Non-pigmented ciliary epithelial cell (primary cell): ENCODE measurements at places on chromosomes 13 and 19.

- no peak for DNase-seq
Observed at GRCh38 chr13:112231451-112232083, 144.6 kb upstream of the SPACA7 start.

DNA sequence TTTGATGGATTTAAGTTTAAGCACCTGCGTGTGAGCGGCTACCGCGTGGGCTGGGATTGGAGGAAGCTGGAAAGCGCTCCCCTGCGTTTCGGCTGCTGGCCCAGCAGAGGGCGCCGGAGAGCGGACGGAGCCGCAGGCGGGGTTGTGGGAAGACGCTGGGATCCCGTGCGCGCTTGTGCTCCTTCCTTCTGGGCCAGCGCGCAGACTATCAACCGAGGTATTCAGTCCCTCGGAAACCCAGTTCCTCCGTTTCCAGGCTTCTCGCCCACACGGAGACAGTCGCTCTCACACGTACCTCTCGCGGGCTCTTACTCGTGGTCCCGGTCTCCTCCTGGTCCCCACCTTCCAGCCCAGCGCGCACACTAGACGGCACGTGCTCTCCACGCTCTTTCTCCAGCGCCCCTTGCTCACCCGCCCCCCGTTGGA lies 28.8 kb downstream of the EPN1 start:
- DNase-seq, result no peak

- DNase-seq, result no peak
Observed at GRCh38 chr13:48977286-48977625, 1.5 kb downstream of the FNDC3A start.

DNA sequence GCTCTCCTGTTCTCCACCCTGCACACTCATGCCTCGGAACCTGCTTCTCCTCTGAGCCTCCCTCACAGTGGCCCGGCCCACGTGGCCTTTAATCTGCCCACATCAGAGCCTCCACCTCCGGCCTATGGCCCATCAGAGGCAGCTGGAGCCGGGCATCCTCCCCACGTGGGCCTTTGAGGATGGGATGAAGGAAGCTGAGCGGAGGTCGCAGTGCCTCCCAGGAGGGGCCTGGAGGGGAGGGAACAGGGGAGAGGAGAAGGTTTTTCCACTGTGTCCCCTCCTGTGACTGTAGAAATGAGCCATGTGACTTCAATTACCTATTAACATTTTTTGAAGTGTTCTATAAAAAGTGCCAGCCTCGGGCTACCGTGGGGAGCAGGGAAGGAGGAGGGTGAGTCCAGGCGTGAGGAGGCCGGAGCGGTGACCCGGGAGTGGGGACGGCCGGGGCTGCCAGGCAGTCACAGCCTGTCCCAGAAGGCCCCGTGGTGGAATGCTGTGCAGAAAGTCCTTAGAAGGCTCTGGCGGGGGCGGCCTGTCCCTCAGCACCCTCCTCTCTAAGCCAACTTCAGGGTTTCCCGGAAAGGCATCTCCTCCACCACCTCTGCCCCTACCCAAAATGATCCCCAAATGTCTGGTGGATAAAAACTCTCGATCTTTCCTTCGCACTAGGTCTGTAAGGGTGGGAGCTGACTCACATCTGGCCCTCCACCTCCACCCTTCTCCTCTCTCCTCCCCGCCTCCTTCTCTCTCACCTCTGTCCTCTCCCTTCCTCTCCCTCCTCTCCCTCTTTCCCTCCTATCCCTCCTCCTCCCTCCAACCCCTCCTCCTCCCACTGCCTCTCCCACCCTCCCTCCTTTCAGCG lies 24.8 kb upstream of the SLC1A5 start:
- no peak for DNase-seq

- no peak for DNase-seq
Observed at GRCh38 chr19:31335716-31336115, 13.5 kb downstream of the TSHZ3 start.

GRCh38 chr19:40245506-40246128 lies 19.1 kb upstream of the CCNP start:
- no peak for DNase-seq

GRCh38 chr13:45654633-45655349 lies 39.3 kb upstream of the ERICH6B start:
- no peak for DNase-seq

DNA sequence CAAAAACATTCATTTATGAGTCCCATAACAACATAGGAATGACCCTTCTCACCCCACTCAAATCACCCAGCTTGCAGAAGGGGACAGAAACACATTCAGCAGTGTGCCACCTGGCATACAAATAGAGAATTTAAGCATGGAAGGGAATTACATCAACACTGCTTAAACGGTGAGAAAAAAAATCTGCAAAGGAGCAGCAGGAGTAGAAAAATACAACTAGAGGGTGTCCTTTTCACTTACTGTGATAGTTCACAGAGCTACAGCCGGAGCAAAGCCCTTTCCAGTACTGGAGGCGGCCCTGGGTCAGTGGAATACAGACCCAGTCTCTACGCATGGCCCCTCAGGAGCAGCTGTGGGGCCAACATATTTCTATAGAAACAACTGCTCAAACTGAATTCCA lies 764.3 kb upstream of the ARGLU1 start:
- DNase-seq, result no peak

GRCh38 chr13:31174018-31174417 lies 12.3 kb upstream of the HSPH1 start:
- DNase-seq, result no peak

- DNase-seq, result no peak
Observed at GRCh38 chr19:18613589-18614234, 1.0 kb downstream of the TMEM59L start.

- DNase-seq, result no peak
Observed at GRCh38 chr19:35811317-35812219, 1.1 kb downstream of the PRODH2 start.

DNA sequence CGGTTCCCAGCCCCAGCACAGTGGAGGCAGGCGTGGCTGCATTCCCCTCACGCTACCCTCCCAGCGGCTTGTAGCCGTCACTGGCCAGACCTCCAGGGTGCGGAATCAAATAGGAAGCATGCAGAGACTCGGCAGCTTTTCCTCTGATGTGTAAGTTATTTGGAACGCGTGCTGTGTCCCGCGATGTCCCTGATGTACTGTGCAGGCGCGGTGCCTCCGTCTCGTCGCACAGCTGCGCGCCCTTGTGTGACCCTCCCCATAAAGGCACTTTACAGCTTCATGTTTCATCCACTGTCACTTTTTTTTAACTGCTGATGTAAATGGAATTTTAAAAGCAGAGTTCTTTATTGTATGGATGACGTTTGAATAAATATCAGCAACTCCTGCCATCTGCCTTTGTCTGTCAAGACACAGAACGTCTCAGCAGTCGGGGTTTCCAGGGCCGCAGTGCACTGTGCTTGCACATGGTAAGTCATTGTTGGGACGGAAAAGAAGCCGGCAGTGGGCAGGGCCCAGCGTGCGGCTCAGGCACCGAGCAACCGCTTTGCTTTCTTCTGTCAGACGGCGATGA lies 7.3 kb upstream of the F7 start:
- no peak for DNase-seq

GRCh38 chr13:51624695-51625345 lies 40.6 kb downstream of the WDFY2 start:
- DNase-seq, result no peak

DNA sequence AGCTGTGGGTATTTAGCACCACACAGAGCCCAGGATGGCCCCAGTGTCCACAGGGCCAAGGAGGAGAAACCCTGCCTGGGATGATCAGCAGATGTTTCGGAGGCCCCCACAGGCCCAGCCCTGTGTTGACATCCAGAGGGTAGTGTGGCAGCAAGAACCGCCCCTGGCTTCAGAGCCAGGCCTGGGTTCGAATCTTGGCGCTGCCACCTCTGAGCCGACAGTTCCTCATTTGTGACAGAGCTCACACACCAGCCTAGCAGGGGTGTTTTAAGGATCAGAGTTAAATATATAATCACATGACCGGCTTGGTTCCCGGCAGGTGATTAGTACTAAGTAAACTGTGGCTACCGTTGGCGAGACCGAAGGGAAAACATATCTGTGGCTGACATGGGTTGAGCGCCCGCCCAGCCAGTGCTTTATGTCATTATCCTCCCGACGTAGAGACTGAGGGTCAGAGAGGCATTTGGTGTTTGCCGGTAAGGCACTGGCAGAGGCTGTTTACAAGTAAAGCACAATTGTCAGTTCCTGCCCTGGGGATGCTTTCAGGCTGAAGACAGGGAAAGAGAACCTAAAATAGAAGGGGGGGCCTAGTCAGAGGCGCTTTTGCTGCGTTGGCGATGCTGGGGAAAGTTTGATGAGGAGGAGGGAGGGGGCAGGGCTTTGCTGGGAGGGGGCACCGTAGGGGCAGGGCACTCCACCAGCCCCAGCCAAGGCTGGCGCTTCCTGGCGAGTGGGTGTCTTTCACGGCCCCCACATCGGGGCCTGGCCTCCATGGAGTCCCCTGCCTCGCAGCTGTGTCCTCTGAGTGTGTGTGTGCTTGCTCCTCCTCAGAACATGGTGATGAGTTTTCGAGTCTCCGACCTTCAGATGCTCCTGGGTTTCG lies 4.8 kb downstream of the PIAS4 start:
- no peak for DNase-seq

DNA sequence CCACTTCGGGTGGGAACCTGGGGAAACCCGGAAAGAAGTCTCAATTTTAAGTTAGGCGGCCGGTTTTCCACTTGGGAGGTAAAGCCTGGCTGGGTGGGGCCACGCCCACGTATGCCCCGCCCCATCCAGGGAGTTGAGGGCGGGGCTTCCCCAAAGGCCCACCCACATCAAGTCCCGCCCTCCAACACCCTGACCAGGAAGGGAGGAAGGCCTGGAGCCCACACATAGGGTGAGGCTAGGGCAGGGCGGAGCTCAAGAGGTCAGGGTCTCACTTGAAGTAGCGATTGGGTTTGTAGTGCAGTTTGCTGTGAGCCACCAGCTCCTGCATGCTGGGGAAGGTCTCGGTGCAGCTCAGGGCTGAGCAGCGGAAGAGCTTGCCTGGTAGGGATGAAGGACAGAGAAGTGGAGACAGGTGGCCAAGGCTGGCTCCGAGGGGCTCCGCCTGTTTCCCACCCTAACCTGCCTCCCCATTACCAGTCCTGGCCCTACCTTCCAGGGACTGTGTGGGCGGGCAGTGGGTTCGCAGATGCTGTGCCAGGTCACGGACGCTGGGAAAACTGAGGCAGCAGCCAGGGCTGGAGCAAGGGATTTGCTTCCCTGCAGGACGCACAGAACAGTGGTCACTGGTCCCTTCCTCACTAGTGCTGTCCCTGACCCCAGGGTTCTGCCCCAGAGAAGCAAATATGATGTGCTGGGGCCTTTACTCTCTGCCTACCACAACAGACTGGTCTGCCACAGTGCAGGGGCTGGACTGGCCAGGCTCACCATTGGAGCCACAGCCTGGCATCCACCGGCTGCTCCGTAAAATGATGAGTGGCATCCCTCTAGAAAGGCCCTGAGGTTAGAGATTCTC lies 1.6 kb downstream of the ZNF414 start:
- DNase-seq, result no peak

DNA sequence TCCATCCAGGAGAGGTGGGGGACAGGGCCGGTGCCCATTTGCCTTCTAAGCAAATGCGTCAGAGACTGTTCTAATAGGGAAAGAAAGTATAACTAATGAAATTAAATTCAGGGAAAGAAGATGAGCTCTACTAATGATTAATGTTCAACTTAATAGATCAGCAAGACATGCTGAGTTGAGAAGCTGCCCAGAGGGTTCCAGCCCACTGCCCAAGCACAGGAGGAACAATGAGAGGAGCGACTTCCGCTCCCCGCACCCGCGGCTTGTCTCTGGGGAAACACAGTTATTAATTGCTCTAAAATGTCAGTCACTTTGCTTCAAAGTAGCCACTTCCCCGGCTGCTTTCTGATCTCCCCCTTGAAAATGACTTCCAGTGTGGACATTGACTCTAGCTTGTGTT lies 331.3 kb downstream of the UQCRFS1 start:
- DNase-seq, result no peak

GRCh38 chr19:31504221-31504620 lies 155.0 kb upstream of the TSHZ3 start:
- DNase-seq, result no peak

DNA sequence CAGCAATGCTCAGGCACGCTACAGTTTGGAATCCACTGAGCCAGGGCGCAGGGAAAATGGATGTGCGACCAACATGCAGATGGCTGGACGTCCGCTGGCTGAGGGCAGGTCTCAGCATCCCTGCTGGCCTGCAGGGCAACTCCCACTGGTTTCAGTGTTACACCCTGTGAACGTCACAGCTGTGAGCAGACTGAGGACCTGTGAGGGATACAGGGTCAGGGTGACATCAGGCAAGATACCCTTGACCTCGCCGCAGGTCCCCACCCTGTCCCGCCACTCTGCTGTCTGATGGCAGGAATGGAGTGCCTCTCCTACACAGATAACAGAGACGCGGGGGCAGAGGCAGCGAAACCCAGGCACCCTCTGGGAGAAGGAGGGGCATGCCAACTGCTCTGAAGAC lies 19.1 kb downstream of the ZFR2 start:
- no peak for DNase-seq

GRCh38 chr13:75796825-75797224 lies 160.7 kb downstream of the LMO7 start:
- no peak for DNase-seq

- no peak for DNase-seq
Observed at GRCh38 chr13:113531041-113531873, 40.7 kb upstream of the DCUN1D2 start.

- no peak for DNase-seq
Observed at GRCh38 chr13:59766236-59766635, 397.5 kb downstream of the DIAPH3 start.

DNA sequence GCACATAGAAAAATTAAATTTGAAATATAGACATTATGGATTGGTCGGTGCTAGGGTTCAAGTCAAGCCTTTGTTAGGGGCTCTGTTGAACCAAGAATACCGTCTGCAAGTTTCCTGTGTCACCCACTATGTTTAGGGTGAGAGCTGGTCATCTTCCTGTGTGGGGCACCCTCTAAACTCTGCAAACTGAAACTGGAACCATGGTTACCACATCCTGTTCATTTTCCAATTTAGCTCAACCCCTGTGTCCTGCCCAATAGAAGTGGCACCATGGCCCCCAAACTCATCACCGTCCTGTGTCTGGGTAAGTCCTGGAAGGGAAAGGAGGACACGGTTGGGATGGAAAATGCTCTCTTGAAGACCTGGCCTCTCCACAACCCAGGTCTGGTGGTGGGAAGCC lies 29.9 kb downstream of the LAIR2 start:
- no peak for DNase-seq

DNA sequence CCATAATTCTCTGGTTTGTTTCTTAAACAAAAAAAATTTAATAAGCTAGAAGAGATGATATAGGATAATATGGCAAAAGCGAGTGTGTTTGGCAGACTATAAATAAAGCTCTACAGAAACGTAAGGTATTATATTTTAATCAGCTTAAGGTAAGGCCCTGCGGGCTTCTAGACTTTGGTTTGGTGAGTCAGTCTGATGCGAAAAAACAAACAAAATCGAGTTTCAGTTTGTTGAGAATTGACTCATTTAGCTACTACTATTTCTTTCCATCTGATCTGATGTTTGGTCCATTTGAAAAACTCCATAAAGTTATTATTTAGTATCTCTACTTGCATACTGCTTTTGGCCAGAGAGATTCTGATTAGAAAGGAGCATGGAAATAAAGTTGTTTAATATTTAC lies 138.0 kb downstream of the MIPEP start:
- no peak for DNase-seq
